ENCODE measurements at places on chromosomes 6 and 20.
A peak's percentile ranks its signal among the peaks of the same experiment; 100 is the strongest.

DNA sequence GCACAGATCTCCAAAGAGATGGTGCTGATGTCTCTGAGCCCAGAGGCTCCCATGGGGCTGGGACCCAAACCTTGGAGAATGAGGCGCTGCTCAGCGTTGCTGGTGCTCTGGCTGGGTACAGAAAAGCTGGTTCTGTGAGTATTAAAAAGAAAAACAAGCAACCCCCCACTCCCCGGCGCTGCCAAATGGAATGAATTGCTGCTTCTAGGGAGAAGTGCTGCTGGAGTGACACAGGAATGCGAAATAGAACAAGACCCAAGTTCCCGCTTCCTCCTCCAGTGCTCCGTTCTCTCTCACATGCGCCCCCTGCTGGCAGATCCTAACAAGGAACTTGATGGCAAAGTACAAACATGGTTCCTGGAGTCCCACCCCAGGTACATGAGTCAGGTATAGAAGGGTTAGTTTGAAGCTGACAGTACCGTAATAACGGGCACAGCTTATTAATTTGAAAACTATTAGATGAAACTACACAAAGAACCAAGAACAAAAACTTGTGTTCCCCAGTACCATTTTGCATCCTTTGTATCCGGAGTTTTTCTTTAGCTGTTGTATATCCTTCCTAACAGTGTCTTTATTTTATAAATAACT, 2.1 kb upstream of the DDX27 start:
- peak; percentile 91 for DNase-seq

- DNase-seq = no peak
Observed at GRCh38 chr6:84867521-84867920, 103.1 kb upstream of the TBX18 start.

- DNase-seq = no peak
Observed at GRCh38 chr6:153634416-153634815, 404.6 kb upstream of the OPRM1 start.

DNA sequence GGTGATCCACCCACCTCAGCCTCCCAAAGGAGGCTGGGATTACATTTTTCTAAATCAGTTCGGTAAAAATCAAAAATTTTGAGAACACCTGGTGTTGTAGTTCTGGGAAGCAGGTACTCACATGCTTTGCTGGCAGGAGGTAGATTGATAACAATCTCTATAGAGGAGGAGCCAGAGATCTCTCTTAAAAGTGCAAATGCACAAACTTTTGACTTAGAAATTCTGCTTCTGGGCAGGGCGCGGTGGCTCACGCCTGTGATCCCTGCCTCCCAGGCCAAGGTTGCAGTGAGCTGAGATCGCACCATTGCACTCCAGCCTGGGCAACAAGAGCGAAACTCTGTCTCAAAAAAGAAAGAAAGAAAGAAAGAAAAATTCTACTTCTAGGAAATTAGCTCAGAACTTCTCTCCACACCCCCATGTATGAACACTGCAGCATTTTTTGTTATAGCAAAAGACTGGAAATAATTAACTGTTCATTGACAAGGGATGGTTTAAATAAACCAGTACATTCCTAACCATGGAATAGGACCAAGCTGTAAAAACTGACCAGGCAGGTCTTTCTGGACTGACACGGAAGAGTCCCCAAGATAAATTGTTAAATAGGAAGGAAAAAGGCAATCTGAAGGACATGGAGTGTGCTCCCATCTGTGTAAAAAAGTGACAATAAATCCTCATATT, 14.4 kb upstream of the TRIB3 start:
- no peak for DNase-seq

DNA sequence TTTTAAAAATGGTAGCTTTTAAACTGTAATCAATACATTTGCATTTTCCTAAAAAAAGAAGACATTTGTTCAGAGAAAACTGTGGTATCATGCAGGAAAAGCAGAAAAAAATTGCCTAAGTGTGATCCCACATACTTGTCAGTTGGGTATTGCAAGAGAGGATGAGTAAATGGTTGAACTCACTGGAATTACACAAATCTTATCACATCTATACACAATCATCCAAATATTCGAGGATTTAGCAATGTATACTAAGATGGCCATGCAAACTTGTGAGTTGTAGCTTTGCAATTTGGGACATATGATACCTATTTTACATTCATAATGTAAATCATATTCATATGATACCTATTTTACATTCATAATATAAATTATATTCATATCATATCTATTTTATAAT, 58.2 kb upstream of the GJE1 start:
- no peak for DNase-seq

GRCh38 chr6:45448417-45449389, 71.0 kb upstream of the SUPT3H start:
- no peak for DNase-seq

DNA sequence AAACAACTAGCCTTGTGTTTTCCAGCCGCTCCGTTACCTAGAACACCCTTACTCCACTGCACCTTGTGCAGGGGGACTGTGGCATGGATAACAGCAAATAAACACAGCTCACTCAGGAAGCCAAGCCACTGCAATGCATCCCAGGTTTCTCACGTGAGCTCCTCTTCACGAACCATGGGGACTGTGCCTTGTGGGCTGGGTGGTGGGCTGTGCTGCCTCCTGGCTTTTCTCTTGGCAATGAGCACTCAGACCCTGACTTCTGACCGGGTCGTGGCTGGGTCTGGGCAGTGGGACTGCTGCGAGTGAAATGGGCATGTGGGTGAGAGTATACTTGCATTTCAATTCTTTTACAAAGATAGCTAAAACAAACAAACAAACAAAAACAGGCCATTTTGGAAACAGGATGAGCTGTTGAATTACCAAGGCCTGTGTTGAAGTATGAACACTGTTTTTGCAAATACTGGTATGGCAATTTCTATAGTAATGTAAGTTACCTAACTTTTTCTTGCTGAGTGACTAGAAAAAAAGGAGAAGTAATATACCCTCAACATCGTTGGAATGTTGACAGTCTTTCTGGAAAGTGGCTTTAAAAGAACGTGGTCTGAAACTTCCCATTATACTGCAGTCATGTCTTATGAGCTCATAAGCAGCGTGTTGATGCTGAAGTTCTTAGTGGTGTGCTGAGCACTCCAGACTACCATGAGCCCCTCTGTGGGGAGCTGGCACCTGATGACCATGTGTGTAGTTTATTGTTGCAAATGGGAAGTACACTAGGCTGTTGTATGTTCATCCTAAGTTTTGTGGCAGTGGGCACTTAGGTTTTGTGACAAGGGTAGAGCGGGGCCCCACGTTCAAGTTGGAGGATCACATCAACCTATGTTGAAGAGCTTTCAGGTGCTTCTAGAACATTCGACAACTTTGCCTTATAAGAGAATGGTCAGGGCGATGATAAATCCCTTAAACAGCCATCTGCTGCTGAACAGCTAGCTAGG, 120.4 kb downstream of the ARMC2 start:
- no peak for DNase-seq

DNA sequence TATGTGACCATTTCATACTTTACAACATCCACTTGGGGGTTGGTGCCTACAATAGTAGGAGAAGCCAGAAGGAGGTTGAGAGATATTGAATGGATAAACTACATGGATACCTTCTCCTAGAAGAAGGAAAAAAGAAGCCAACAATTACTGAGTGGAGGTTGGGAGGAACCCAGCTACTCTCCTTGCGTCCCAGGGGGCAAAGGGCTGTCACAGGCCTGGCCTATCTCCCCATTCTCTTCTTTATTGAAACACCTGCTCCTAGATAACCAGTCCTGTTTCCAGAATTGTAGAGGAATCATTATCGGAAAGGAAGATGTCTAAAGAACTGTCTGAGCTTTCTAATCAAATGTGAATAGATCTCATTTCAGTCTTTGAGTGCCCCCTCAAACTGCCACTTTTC, 115.1 kb downstream of the MAP7 start:
- DNase-seq = no peak

DNA sequence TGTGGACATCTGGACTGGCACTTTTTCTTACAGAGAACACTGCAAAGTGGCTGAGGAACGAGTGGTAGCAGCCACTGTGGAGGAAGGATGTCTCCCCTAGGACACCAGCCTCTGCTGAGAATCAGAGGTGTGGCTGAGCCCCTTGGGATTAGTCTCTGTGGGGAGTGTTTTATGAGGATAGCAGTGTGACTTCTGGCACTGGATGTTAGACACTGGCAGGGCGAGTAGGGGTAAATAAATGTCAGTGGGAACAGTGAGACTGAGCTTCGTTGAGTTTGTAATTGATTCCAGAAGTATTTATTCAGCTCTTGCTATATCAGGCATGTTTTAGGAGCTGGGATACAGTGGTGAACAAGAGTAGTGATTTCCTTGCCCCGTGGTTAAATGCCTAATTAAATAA, 124.0 kb downstream of the JARID2 start:
- DNase-seq = no peak

DNA sequence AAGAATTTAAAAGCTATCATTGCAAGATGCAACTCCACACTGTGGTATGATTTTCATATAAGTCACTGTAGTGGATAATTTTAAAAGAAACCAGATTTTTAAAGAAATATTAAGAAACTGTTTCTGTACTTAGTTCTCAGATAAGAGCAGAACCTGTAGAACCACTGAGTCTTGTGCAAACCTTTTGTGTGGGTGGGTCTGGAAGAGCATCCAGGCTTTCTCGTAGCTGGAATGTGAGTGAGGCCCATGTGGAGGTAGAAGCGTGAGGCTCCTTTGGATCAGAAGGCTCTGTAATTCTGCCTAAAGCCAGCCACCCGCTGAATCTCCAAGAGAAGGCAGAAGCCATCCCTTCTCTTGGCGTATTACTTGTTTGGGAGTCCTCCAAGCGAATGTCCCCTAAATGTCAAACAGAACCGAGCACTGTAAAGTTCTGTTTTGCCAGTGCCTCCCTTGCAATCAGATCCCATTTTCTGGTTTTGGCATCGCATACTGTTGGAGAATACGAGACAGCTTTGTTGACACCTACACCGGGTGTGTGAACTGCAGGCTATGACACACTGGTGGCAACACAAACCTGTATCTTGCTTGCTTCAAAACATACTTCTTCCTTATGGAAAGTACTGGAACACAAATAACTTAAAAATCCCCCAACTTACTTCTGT, 188.7 kb downstream of the FOXC1 start:
- DNase-seq = no peak

DNA sequence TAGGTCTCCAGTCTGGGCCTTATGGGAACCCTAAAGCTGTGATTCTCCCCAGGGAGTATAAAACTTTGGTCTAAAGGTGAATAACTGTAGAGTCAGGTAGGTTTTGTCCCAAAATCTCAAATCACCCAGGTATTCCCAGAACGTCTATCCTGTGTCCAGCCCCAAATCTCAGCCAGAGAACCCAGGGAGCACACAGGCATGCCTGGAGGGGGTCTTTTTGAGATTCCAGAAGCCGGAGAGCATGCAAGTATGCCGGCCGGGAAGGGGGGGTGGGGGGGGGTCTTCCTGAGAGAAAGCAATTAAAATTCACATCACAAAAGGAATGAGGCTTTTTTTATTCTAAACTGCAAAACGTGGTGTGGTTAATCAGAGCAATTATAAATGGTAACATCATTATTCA, 210.0 kb downstream of the PTPRT start:
- no peak for DNase-seq

- DNase-seq = no peak
Observed at GRCh38 chr6:33885132-33886057, 81.6 kb upstream of the MLN start.

- DNase-seq = no peak
Observed at GRCh38 chr6:133191323-133191722, 49.8 kb upstream of the EYA4 start.

DNA sequence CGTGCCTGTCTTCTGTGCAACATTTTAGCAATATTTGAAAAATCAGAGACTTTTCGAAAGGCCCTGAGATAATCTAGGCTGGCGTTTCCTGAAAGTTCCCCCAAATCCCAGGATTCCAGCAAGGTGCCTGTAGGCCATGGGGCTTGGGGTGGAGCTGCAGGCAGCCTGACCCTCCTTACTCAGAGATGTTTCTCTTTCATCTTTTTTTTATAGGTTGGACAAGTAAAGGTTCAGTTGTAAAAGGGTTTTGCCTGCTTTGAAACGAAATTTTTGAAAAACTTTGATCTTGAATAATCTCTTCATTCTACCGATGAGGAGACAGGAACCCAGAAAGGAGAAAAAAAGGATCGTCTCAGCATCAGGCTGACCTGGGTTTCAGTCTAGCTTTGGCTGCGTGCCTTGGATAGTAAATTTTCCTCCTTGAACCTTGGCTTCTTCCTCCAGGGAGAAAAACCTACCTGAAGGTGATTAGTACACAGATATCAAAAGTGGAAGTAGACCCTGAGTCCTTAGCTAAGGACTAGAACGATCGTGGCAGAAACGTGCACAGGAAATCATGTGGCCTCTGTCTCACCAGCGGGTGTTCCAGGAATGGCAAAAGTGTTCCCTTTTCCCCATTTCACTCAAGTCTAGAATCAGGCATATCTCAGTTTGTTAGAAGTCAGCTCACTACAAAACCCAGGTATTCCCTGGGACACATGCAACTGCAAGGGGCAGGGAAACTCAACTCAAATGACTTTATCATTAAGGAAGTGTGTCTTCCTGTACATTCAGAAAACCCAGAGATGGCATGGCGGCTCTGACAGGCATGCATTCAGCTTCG, 128.2 kb upstream of the PTPN1 start:
- peak; percentile 13 for DNase-seq

- DNase-seq = no peak
Observed at GRCh38 chr20:47788741-47789080, 3.4 kb upstream of the SULF2 start.

DNA sequence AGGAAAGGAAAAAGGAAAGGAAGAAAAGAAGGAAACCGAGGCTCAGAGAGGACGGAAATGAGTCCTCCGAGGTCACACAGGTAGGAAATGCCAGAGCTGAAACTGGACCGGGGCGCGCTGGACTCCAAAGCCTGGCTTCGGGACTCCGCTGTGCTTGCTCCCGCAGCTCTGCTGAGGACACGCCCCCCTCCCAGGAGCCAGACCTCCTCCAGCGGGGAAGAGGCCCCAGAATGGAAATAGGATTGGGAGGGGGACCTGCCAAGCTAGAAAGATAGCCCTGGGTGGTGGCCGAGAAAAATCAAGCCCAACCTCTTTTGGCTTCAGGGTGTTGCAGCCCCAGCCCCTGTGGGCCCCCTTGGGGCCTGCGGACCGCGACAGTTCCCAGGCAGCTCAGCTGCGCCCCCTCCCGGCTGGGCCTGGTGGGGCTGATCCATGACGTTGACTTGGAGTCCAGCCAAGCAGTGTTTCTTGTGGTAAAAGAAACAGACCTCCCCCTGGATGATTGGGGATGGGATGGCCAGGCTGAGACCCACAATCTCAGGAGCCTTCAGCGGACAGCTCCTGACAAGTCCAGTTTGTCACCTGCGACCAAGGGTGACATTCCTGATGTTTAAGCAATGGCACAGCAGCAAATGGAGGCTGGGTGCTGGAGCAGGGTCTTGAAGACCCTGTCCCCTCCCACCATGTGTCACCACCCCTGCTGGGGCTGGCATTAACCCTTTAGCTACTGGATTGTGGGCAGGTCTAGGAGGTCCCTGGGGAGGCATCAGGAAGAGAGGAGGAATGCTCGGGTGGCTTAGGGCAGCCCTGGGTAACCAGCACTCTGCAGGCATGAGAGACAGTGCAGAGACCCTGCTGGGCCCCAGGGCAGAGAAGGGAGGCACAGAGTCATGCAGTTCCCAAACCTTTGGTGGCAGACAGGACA, 55.4 kb downstream of the RIPOR3 start:
- peak; percentile 17 for DNase-seq
